ENCODE measurements at places on chromosomes 12 and 14.

DNA sequence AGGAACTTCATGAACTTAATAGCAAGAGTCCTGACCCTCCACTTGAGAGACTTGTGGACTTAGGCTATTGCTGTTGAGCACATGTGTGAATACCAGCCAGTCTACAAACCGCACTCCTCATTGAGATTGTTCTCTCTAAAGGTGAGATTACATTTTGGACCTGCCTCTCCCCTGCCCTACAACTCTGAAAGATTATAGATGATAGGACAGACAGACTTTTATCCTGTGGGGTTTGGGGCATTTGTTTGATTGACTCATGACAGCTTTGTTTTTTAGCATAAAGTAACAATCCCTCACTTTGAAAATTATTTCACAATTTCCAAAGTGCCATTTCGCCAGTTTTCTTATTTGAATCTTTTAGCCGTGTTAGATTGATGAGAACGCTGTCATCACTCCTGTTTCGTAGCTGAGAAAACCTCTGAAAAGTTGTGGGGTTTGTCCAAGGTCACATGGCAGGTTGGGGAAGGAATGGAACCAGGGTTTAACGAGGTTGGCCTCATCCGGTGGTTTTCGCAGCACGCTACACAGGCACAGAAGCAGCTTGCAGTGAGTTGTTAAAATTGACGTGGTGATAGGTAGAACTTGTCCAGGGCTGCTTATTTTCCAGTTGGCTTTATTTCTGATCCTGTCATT lies 836 bp downstream of the EVL start:
- peak; percentile 61 for DNase-seq

DNA sequence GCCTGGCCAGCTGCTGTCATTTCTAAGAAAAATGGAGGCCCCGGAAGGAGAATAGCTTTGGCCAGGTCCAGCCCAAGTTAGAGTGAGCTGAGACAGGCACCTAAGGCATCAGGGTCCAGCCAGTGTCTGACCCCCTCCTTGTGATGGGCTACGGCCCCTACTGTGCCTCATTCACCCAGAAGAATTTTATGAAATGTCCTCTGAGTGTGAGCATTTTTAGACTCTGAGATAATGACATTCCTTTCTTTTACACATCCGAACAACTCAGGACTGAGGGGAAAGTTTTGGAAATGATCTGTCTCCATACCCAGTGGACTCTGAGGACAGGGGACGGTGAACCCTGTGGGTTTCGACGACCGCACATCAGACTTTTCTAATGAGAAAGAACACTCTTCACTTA lies 50.4 kb downstream of the SLC24A4 start:
- no peak for DNase-seq

DNA sequence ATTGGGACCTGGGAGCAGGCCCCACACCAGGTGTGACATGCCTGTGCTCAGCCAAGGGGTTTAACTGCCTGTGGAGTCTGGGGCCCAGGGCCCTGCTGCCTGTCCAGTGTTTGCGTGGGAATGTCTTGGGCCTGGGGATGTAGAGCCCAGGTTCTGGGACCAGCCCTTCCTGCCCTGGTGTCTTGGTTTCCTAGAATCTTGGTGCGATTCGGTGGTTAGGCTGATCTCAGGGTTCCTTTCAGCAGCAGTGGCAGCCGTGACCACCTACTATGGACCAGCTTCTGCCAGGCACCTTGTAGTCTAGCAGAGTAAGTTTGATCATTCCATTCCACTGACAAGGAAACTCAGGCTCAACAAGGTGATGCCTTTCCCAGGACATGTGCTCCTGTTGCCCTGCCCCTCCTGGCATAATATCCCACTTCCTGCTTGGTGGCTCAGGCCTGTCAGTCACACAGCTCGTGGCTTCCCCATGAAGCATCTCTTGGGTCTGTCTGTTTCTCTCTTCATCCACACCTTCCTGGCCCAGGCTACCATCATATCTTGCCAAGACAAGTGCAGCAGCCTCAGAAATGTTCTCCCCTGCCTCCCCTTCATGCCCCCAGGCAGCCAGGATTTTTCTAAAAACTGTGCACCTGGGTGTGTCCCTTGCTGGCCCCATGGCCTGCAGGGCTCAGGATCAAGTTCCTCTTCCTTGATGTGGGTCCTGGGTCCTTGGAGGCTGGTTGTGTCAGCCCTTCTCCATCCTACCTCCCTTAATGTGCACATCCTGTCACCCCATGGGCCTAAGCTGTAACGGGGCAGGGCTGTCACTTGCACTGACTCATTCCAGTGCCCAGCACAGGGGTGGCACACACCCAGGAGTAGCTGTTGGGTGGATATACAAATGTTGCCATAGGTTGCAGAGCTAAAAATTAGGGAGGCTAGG lies 101.6 kb downstream of the SLC25A47 start:
- DNase-seq: no peak

GRCh38 chr12:5177731-5178130 lies 134.1 kb downstream of the KCNA5 start:
- DNase-seq: no peak

GRCh38 chr12:39773266-39773665 lies 153.7 kb upstream of the ABCD2 start:
- no peak for DNase-seq

DNA sequence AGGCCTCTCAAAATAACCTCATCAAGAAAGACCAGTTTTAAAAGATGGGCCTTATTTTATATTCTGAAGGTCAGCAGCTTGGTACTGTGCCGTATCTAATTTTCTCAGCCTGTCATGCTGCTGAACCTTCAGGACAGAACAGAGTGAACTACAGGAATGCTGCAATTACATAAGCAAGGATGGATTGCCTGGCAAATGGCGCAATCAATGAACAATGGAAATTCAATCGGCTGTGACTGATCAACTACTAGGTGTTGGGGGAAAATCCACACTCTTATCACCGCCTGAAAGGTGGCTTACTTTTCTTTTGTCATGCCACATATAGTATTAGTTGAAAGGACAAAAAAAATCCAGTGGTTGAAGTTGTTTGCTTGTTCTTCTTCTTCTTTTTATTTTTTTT lies 8.5 kb downstream of the ACSS3 start:
- DNase-seq: no peak

DNA sequence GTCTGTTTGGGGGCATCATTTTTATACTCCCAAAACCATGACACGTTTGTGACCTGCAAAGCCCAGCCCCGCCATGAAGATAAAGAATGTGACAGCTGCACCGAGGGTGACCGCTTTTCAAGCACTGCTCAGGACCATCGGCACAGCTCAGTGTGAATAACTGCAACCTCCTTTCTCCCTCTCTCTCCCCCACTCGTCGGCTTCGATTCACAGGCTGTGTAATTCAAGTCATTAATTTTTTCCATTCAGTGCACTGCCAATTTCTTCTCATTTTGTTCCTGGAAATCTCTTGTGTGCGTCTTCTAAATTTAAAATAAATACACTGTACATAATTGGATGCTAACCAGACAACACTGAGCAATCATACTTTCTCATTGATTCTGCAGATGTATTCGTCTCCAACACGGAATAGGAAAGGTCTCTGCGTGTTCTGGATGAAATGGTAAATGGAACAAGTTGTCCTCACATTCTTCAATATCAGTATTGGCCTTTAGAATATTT lies 260.8 kb downstream of the TTC8 start:
- DNase-seq: no peak

DNA sequence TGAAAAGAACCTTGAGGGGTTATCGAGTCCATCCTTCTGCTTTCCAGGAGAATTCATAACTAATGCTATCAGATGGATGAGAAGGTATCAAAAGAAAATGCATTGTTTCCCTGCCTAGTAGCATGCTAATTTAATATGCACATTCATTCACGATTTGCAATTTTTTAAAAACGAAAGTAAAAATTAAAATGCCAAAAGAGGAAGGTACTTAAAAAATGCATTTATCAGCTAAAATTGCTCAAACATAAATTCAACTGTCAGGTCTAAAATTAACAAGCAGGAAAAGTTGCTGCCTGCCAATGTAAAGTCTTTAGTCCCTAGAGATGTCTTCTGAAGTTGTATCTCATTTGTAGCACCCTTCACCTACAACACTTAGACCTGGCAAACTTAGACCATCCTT lies 7.9 kb downstream of the ATF7 start:
- no peak for DNase-seq

DNA sequence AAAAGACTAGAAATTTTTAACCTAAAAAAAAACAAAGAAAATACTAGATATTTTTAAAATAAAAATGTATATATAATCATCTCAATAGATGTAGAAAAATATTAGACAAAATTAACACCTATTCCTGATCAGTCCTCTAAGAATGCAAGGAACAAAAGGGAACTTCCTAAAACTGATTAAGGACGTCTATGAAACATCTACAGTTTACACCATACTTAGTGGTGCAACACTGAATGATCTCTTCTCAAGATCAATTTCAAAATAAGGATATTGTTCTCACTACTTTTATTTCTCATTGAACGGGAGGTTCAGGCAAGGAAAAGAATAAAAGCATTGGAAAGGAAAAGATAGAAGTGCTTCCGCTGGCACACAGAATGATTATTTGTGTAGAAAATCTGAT lies 16.0 kb downstream of the OLR1 start:
- no peak for DNase-seq

DNA sequence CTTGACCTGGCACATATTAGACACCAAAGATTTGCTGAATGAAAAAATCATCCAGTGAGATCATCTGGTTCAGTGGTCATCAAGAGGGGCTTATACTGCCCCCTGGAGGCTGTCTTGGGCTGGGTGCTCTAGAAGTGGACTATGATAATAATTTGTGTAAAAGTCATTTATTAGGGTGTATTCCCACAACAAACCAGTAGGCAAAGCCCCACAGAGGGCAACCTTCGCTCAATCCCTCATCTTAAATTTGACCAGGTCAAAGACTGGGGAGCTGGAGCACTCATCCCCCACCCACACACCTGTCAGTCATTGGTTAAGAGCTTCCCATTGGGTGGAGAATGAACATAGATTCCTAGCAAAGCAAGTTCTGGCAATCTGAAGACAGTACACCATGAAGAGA lies 20.0 kb upstream of the FICD start:
- no peak for DNase-seq

DNA sequence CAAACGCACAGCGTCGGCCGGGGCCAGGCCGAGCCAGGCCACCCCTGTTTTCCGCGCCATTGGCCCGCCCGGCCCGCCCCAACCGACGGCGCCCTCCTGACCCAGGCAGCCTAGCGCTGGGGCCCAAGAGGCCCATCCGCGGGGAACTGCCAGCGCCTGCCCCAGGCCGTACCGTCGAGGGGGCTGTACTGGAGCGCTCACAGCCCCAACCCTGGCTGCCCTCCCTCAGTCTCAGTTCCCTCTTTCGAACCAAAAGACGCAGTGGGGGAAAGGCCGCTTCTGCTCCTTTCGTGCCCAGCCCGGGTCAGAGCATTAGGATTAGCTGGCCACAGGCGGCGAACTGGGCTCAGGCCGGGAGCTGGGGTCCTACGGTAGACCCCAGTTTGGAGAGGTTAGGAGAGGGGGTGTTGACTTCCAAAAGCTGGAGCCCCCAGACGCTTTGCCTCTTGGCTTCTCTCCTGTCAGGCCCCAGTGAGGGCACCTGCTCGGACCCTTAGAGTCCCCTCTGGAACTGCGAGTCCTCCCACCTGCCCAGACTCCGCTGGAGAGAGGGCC lies 1.9 kb downstream of the NKX2-1 start:
- no peak for DNase-seq

GRCh38 chr12:32365473-32366064 lies 33.8 kb upstream of the FGD4 start:
- no peak for DNase-seq

DNA sequence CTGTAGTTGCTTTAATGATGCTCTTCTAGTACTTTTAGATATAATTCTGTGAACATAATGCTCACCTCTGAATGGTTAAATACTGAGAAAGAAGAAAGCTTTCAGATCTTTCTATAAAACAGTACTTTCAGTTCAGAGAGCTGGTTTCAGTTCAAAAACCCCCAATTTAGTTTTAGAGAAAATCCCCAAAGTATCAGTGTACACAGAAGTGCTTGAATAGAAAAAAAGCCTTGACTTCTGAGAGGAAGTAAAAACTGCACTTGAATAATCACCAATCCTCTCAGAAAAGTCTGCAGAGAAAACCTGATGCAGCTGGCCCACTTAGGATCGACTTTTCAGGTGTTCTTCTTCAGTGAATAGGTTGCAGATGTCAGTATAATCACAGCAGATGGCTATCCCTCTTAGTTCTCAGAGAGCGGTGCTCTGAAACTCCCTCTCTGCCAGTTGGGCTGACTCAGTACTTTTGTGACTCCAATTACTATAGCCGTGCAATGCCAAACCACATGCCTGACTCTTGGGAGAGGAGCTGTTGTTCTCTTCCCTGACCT lies 616.3 kb downstream of the LRFN5 start:
- no peak for DNase-seq

DNA sequence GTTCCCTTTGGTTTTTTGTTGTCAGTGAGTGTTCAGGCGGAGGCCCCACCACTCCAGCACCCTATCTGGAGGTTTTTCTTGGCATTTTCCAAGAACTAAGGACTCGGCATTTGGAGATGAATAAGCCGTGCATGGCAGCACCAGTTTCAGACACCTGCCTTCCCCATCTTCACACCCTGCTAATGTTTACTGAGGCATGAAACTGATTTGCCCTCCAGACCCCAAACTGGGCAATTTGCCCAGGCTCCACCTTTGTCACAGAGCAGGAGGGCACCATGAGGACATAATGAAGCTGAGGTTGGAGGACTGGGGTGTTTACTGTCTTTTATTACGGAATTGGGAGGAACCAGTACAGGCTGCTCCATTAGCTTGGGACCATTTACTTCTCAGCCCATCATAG lies 113.4 kb downstream of the LGMN start:
- no peak for DNase-seq

GRCh38 chr14:63191211-63191610 lies 13.0 kb upstream of the RHOJ start:
- no peak for DNase-seq

GRCh38 chr12:6123258-6123657 lies 1.2 kb downstream of the VWF start:
- DNase-seq: no peak

DNA sequence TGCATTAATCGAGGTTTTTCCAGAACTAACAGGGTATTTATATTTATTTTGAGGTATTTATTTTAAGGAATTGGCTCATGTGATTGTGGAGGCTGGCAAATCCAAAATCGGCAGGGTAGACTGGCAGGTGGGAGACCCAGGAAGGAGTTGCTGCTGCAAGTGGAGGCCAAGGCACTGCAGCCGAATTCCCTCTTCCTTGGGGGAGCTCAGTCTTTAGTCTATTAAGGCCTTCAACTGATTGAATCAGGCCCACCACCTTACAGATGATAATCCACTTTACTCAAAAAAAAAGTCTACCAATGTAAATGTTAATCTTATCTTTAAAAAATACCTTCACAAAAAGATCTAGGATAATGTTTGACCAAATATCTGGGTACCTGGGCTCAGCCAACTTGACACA lies 1.2 kb upstream of the OAS2 start:
- DNase-seq: no peak

DNA sequence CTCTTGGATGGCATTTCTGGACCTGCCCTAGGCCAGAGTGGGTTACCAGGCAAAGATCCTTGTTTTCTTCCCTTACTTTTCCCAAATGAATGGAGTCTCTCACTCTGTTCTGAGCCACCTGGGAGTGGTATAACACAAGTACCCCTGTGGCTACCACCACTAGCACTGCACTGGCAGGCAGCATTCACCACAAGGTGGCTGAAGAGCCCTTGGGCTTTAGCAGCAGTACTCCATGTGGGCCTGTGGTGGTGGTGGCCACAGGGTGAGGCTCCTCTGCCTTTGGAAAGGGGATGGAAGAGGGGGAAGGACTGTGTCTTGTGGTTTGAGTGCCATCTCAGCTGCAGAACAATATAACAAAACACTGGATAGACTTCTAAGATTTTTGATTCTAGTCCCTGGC lies 38.1 kb upstream of the LMNTD1 start:
- no peak for DNase-seq

Measured in activated T-helper 1 cell treated with anti-CD3 and anti-CD28 coated beads, Interleukin-2, amount 50 U/mL, for 16 hours (primary cell).